ENCODE measurements at places on chromosomes 4 and X. TPM values are rescaled to one million over a fixed set of nuclear protein-coding genes. Genes with fewer than 3 reads are reported as not detected.

Gene SPANXA1
- total RNA-seq = 0.24 TPM

Gene XG
- total RNA-seq = 0.08 TPM

Gene TEX13D
- not detected for total RNA-seq

Gene ANXA3
- total RNA-seq = 58.8 TPM

Gene ODAM
- not detected for total RNA-seq

Gene SPANXN4
- total RNA-seq = not detected

Gene AR
- total RNA-seq = 3.5 TPM

Gene NPNT
- total RNA-seq = 0.28 TPM

Gene TREX2
- 1.4 TPM for total RNA-seq

Gene CT45A2
- total RNA-seq = not detected

Gene SSX4B
- not detected for total RNA-seq

Gene FRMPD3
- total RNA-seq = 0.15 TPM

Gene TMEM156
- 16.6 TPM for total RNA-seq

Gene DCLK2
- total RNA-seq = 8.0 TPM

Gene SUV39H1
- 23.0 TPM for total RNA-seq

Gene FAM47E
- total RNA-seq = 0.10 TPM

Gene SYN1
- 0.29 TPM for total RNA-seq

Gene REELD1
- not detected for total RNA-seq

Gene MAGEA2B
- total RNA-seq = not detected

Gene TLR3
- total RNA-seq = 0.44 TPM

Gene GPM6B
- total RNA-seq = 0.32 TPM

Gene CLCN5
- total RNA-seq = 2.0 TPM

Gene SPANXN3
- not detected for total RNA-seq

Gene SHOX
- 0.02 TPM for total RNA-seq

Gene CXorf38
- 12.4 TPM for total RNA-seq

Gene CT45A1
- total RNA-seq = 0.07 TPM

Gene AFM
- total RNA-seq = not detected

Gene UGT2A1
- not detected for total RNA-seq

Gene IL1RAPL1
- not detected for total RNA-seq

Gene PF4V1
- not detected for total RNA-seq

Gene RUFY3
- total RNA-seq = 7.1 TPM

Gene NPY5R
- not detected for total RNA-seq

Gene CSAG2
- not detected for total RNA-seq

Gene GAGE13
- not detected for total RNA-seq

Gene MID1
- 28.3 TPM for total RNA-seq

Measured in A549 treated with AZD2906 at 1 μM for 4 hours (cell line).